Amniotic epithelial cell (primary cell): ENCODE measurements at places on chromosomes 4 and X.

DNA sequence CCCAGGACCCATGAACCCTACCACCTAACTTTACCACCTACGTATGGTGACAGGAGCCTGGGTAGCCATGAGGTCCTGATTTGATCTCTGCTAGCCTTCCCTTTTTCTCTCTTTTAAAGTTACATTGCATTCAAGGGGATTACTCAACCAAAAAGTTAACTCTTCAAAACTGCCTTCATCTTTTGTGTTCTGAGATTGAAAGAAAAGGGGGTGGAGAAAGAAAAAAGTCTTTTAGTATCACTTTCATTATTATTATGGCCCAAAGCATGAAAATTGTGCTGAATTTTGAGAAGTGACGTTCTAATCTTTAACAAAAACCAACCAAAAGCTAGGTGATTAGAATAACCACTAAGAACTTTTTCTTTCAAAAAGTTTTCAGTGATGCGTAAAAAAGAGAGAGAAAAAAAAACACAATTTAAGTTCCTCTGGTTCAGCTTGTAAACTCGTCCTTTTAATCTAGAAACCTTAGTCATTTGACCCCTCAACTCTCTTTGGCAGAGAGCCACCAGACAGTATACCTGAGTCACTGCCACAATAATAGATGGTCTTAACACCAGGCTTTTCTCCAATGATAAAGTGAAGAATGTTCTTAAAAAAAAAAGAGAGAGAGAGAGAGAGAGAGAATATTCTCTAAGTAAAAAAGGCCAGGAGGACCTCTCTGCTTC, 347.4 kb upstream of the FGF13 start:
- DNase-seq, result no peak

DNA sequence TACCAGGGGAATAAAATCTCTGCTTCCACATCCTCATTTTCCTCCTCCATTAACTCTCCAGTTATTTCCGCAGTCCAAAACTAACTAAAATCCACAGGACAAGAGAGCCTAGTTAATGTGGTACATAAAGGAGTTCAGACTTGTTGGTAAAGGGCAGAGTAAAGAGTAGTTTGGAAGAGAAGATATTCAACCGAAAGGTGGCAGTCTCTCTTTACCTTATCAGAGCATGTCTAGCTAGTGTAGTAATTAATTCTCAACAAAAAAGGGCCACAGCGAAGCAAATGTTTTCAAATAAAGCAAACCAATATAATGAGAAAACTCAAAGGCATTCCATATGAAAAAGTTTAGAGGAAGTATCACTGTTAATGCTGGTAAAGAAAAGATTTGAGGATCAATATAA, 286.5 kb downstream of the GLUD2 start:
- DNase-seq, result no peak

DNA sequence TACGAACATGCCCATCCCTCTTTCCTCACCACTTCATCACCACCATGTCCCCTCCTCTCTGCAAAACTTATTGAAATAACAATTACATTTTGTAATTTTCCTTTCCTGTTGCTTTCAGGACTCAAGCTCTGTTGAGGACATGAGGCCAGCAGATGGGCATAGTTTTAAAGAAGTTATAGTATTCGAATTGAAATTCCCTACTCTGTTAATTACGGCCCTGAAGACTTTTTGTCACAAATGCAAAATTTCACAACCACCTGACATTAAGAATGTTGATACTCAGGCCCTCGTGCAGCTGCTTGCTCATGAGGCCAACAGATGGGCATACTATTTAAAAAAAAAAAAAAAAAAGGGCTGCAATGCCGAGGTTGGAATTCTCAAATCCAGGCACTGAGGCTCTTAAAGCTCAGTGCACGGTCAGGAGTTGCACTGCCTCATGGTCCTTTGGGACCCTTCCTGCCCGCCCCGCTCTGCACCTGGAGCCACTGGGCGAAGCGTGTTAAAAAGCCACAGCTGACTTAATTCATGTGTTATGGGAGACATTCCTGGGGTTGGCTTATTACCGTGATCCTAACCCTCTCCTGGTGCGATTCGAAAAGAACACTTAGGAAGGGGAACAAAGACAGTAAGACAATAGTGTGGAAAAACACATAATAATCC, 34.2 kb upstream of the FAT1 start:
- DNase-seq, result no peak

- peak; percentile 25 for DNase-seq
Measured at GRCh38 chrX:150887906-150888465, 10.5 kb downstream of the CD99L2 start.

DNA sequence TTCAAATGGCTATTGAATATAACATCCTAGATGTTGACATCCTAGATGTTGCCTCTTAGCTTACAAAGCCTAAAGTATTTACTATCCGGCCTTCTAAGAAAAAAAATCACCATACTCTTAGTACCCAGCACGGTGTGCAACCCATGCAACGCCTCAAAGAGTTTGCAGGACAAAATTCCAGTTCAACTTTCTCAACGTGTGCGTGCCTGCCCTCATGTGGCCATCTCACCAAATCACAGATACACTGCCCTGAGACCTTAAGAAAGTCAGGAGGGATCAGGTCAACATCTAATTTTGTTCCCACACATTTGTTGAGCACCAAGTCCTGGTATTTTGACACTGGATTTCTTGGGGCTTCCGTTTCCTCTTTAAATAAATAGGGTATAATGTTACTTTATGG, 68.3 kb downstream of the CRMP1 start:
- peak; percentile 48 for DNase-seq

GRCh38 chr4:155777971-155778735, 19.3 kb downstream of the GUCY1B1 start:
- no peak for DNase-seq

GRCh38 chr4:3262208-3263052, 13.5 kb downstream of the MSANTD1 start:
- no peak for DNase-seq
